ENCODE measurements at places on chromosomes 12 and 14.

GRCh38 chr12:83225806-83226205 is 539.1 kb downstream of the TMTC2 start:
- DNase-seq: no peak

GRCh38 chr12:77435446-77436091 is 370.2 kb upstream of the E2F7 start:
- DNase-seq: no peak

- no peak for DNase-seq
Measured at GRCh38 chr12:75709503-75709902, 198.1 kb upstream of the KRR1 start.

- no peak for DNase-seq
Measured at GRCh38 chr14:65438266-65438933, 25.9 kb downstream of the FUT8 start.

- DNase-seq: no peak
Measured at GRCh38 chr14:84436528-84436927, 1093.4 kb upstream of the FLRT2 start.

- no peak for DNase-seq
Measured at GRCh38 chr14:88477513-88478250, 77.1 kb downstream of the PTPN21 start.

DNA sequence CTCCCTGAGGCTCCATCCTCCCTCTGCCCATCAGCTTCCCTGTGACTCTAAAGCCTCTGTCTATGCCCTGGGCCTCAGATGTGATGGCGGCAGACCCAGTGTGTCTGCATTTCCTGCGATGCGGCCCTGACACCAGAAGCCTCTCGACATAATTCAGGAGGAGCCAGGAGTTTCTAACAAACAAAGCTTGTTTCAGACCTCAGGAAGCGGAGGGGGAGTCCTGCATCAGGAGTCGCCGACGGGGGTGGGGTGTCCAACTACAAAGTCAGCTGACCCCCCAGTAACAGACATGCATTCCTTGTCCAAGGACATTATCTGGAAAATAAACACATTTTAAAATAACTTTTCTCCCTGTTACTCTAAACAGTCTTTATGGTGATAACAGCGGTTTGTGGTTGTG is 167.5 kb downstream of the DPF3 start:
- DNase-seq: no peak

- no peak for DNase-seq
Measured at GRCh38 chr14:93974833-93975232, 1.5 kb downstream of the ASB2 start.

- no peak for DNase-seq
Measured at GRCh38 chr12:9702255-9702654, 30.6 kb downstream of the CLECL1 start.

Data from amniotic stem cell (primary cell).